NCI-H187 (cell line): ENCODE measurements at places on chromosomes 5 and 9.

- DNase-seq: no peak
These were observed 48.4 kb upstream of the AFAP1L1 start for GRCh38 chr5:149223081-149223848.

DNA sequence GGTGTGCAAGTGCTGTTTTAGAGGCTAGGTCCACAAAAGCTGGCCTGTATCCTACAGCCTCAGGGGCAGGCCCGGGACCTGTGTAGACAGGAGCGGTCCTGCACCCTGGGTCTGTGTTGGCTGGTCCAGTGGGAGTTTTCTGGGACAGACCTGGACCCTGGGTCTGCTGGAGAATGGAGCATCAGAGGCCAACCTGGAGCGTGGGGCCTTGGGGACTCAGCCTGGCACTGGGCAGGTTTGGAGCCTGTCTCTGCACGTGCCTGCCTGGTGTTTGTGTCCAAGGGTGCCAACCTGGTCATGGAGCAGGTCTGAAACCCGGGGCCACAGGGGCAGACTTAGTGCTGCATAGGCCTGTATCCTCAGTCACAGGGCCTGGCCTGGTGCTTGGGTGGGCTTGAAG, 45.8 kb downstream of the SRFBP1 start:
- DNase-seq: no peak

- no peak for DNase-seq
These were observed 376.6 kb downstream of the EFNA5 start for GRCh38 chr5:107294211-107294550.

DNA sequence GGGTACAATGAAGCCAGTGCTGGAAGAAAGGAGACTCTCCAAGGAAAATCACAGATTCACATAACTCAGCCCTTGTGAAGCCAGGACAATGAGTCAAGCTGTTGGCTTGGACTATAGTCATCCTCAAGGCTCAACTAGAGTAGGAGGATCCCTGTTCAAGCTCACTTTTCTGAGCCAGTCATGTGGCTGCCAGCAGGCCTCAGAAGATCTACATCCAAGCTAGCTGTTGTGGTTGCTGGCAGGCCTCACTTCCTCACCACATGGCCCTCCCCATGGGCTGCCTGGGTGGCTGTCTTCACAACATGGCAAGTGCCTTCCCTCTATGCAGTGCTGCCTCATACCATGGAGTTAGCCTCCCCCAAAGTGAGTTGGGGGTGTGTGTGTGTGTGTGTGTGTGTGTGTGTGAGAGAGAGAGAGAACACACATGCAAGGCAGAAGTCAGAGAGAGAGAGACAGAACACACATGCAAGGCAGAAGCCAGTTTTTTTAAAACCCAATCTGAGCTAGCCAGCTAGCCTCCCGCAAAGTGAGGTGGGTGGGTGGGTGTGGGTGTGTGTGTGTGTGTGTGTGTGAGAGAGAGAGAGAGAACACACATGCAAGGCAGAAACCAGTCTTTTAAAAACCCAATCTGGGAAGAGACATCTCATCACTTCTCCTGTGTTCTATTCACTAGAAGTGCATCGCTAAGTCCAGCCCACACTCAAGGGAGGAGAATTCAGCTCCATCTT, 17.1 kb downstream of the SCAI start:
- no peak for DNase-seq

DNA sequence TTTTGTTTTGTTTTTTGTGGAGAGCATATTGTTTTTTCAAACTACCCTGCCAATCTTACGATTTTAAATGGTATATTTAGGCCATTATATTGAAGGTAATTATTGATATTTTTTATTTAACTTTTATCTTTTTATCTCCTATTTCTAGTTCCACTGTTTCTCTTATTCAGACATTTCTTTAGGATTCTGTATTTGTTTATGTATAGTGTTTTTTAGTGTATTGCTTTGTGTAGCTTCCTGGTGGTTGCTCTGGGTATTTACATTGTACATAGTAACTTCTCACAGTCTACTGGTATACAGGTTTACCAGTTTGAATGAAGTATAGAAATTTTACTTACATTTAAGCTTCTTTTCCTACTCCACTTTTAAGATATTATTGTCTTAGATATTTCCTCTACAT, 63.2 kb downstream of the ERCC6L2 start:
- DNase-seq: no peak

GRCh38 chr5:93595420-93596147, 12.6 kb downstream of the NR2F1 start:
- no peak for DNase-seq
